ENCODE measurements at places on chromosomes 5 and 9.

GRCh38 chr9:15468145-15468544 lies 42.6 kb downstream of the PSIP1 start:
- no peak for DNase-seq

- no peak for DNase-seq
Measured at GRCh38 chr9:115411993-115412452, 294.1 kb upstream of the TNC start.

DNA sequence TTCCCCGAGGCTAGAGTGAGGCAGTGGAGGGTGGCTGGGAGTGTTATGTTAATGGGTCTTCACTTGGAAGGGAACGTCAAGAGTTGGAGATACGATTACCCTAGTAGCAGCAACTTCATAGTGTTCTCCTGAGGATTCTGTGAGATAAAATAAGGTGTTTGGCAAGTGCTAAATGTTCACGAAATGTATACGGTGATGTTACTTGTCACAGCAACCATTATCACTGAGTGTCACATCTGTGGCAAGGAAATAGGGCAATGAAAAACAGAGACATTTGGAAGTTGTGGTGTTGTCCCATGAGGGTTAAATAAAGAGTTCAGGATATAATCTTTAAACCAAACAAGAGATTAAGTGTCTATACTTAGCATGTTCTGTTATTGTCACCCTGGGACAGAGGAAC lies 183.3 kb downstream of the ALDH1A1 start:
- no peak for DNase-seq

DNA sequence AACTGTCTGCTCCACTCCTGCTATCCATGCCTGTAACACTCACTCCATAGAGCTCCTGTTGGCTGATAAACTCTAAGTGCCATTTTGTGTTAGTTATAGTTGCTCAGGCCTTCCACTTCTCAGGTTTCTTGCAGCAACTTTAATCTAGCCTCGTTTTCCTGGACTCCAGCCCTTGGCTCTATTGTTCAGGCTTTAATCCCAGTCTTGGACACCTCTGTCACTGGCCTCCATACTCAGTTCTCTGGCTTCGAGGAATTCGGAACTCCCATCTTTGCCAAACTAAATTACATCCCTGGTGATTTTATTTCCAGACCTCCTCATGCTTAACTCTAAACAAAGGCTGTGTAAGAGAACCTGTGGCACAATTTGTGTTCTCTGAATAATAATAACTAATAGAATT lies 39.8 kb downstream of the EMB start:
- peak; percentile 84 for DNase-seq

DNA sequence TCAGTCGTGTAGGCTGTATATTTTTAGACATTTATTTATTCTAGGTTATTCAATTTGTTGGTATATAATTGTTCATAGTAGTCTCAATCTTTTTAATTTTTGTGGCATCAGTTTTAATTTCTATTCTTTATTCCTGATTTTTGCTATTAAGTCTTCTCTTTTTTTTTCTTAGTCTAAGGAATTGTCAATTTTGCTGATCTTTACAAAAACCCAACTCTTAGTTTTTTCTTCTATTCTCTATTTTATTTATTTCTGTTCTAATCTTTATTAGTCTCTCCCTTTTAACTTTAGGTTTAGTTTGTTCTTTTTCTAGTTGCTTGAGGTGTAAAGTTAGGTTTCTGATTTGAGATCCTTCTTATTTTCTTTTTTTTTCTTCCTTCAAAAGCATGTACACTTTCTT lies 152.5 kb downstream of the FANCC start:
- no peak for DNase-seq

- DNase-seq: peak; percentile 93
Measured at GRCh38 chr5:126852091-126852571, 75.2 kb downstream of the LMNB1 start.

DNA sequence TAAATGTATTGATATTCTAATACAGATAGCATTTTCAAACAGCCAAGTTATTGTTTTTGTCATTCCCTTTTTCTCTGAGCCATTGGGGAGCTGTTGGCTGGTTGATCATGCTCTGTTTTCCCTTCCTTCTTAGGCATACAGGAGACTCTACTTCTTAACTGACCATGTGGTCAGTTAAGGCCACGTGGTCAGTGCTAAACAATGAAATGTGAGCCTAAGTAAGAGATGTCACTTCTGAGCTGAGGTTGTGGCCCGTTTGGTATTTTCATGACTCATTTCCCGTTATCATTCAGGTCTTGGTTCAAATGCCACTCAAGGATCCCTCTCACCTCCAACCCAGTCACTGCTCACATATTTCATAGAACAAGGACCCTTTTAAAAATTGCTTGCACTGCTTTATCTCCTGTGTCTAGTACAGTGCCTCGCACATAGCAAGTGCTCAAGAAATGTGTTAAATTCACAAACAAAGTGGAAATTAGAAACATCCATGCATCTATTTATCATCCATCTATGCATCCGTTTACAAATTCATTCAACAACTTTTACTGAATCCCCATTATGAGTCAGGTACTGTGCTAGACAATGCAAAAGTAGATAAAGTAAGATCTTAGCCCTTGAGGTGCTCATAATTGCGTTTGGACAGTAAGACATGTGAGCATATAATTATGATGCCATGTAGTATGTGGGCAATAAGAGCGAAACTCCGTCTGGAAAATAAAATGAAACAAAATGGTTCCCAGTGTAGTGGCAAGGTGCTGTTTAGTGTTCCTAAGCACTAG lies 50.7 kb downstream of the ARRDC3 start:
- DNase-seq: no peak

DNA sequence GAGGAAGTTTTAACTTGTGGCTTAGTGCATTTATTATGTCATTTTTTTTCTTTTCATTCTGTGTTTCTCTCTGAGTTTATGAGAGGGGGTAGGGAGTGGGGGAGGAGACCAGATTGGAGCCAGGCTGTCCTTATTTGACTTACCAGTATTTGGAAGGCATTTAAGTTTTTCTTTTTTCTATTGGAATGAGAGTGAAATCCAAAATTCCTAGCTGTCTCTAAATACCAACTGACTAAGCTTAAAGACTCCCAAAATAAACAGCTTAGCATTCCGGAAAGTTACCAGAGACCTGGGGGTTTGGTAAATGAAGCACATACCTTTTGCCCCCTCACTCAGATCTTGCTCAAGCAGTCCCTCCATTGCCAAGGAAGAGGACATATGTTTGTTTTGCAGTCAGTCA lies 581.9 kb upstream of the BRINP1 start:
- DNase-seq: no peak

DNA sequence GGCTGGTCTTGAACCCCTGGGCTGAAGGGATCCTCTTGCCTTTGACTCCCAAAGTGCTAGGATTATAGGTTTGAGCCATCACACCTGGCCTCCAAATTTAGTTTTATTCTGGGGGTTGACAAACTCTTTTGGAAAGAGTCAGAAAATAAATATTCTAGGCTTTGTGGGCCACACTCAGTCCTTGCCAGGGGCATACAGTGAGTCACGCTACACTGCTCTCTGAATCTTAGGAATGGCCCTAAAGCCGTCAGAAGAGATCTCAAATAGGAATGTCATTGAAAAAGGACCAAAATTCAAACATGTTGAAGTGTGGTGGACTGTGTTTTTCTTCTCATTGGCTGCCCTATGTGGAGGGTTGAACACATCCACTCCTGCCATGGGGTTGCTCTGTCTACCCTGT lies 127.7 kb upstream of the BASP1 start:
- DNase-seq: no peak

GRCh38 chr5:173281910-173282309 lies 46.3 kb downstream of the STC2 start:
- DNase-seq: no peak

GRCh38 chr5:53479590-53480415 lies 626 bp upstream of the FST start:
- DNase-seq: peak; percentile 94

- DNase-seq: peak; percentile 74
Measured at GRCh38 chr5:64811050-64811640, 42.4 kb downstream of the CWC27 start.

DNA sequence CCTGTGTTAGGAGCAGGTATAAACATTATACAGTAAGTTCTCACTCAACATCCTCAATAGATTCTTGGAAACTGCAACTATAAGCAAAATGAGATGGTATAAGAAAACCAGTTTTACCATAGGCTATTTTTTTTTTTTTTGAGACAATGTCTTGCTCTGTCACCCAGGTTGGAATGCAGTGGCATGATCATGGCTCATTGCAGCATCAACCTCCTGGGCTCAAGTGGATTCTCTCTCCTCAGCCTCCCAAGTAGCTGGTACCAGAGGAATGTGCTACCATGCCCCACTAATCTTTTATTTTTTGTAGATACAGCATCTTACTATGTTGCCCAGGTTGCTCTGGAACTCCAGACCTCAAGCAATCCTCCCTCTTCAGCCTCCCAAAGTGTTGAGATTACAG lies 50.1 kb upstream of the ADRB2 start:
- no peak for DNase-seq

DNA sequence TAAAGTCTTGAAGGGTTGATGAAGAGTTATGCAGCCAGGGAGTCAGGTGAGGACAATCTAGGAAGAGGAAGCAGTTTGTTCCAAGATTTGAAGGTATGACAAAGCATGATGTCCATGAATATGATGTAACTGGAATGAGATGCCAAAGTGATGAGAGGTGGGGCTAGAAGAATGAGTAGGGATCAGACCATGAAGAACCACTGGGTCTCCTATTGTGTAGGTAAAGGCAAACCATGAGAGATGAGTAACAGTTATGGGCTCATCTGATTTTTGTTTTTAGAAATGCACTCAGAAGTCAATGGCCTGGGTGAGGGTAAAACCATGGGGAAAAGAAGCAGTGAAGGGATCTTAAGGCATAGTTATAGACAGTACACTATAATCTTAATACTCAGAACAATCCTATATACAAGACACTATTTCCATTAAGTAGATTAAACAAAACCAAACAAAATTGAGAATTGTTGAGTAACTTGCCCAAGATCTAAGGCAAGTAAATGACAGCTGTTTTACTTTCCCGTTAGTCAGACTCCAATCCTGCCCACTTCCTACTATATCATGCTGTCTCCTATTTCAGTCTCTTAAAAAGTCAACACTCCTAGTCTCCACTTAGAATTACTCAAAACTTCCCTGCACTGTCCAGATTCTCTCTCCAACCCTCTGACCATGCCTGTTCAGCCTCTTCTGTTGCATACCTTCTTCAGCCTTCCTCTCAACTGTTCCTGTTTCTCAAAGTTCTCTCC lies 393.8 kb upstream of the MEF2C start:
- no peak for DNase-seq

DNA sequence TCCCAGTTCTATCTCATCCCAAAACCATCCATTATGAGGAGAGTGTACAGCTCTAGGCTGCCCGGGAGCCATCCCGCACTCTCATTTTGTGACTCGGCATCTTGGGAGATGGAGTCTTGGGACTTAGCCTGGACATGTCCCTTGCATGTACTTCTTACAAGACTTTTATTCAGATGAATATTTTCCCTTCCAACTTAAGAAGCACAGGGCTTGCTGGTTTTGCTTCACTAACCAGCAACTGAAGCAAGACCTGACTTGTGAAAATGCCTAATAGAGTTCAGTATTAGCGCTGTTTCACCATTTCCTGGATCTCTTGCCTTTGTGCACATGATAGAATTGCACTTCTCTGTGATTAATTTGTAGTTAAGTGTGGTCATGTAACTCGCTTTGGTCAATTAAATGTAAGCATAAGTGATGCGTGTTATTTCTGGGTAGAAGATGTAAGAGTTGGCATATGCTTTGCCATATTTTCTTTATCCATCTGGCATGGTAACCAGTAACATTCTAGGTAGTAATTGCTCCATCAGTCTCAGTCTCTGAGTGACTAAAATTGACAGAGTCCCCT lies 55.8 kb downstream of the PDCD1LG2 start:
- DNase-seq: no peak

DNA sequence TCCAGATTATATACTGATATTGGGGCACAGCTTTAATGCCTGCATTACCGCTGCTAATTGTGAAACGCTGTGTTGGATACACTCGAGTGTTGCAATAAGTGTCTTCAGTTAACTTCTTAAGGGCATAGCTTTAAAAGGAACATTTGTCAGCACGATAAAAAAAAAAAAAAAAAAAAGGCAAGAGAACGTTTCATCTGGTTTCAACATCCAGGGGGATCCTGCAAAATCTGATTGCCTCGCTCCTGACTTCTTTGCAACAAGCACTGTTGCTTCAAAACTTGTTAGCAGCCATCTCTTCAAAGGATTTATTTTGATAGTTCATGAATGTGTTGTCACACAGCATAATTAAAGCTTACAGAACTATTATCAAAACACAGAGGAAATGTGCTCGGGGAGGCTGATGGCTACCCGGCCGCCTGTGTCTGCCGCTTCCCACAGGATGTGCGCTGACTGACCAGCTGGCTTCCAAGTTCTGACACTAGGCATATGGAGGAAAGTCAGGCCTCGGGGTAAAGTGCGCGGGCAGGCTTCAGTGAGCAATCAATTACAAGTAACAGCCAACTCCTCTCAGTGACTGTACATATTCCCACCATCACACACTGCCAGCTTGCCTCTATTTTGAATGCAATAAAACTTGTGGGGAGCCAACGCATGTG lies 77.7 kb downstream of the EBF1 start:
- peak; percentile 64 for DNase-seq

DNA sequence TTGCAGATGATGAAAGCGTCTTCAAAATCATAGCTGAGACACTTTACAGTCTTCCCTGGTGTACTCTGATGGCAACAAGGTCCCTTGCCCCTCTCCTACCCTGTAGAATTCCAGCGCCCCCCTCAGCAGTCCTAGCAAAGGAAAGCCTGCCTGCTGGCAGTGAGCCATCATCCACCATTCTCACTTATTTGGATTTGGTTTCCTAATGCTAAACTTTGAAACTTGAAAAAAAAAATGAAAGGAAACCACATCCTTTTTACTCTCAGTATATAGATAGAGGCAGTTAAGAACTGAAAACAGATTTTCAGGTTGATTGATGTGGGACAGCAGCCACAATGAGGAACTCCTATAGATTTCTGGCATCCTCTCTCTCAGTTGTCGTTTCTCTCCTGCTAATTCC lies at the start of gene GZMA:
Gene GZMA, plus strand, starts transcription at position 299 of the 400 bp plus-strand sequence. Its CDS starts 37 bp downstream, at position 336.
- no peak for DNase-seq

DNA sequence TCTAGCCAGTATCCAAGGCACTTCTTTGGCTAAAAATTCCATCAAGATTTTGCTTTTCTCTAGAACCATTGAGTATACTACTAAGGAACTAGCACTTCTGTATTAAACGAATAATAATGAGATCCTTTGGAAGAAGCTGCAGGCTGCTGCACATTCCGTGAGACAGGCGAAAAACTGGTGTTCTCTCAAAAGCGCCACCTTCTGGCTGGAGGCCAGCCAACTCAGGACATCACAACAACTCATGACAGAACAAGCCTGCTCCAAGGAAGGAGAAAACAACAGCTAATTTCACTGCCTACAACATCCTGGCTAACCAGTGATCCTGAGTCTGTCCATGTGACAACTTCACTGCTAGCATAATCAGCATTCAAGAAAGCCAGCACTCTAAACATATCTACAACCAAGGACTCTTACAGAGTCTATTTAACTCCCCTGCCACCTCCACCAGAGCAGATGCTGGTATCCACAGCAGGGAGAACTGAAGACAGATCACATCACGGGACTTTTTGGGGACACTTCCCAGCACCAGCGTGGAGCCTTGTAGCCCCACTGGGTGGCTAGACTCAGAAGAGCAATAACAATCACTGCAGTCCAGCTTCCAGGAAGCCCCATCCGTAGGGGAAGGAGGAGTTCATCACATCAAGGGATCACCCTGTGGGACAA lies 150.5 kb downstream of the YTHDC2 start:
- peak; percentile 20 for DNase-seq
